ENCODE measurements at places on chromosomes 2 and 18.

GRCh38 chr2:43480874-43481273, 115.0 kb downstream of the THADA start:
- no peak for DNase-seq

DNA sequence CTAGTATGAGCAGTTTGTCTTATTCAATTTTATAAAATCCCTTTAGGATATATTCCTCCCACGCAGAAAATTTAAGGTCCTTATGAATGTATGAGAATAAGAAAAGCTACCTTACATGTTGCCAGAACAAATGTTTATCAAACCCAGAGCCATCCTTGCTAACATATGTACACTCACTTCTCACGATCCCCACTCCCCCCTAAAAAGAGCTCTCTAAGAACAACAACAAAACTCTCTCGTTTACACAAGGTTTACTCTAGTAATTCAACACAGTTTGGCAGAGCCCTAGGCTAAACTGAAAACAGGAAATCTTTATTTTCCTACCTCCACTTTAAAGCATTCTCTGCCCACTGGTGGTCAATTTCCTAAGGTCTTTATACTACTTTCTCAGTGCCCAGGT, 504.9 kb downstream of the ZEB2 start:
- no peak for DNase-seq

GRCh38 chr2:112579241-112579640, 5.2 kb upstream of the CHCHD5 start:
- DNase-seq = no peak

GRCh38 chr18:26008096-26008495, 82.3 kb downstream of the SS18 start:
- DNase-seq = no peak

- DNase-seq = no peak
These were observed 285.1 kb downstream of the MBD5 start for GRCh38 chr2:148306027-148306426.

- DNase-seq = no peak
These were observed 877.6 kb downstream of the SLC4A3 start for GRCh38 chr2:220504938-220505503.

- no peak for DNase-seq
These were observed 132.8 kb upstream of the TMEFF2 start for GRCh38 chr2:192327576-192327975.

GRCh38 chr2:120779781-120780283, 44.2 kb downstream of the GLI2 start:
- no peak for DNase-seq

Measured in CD4-positive, alpha-beta T cell treated with Interferon gamma for 1 hour (primary cell).